ENCODE measurements at places on chromosomes 2 and 18.

DNA sequence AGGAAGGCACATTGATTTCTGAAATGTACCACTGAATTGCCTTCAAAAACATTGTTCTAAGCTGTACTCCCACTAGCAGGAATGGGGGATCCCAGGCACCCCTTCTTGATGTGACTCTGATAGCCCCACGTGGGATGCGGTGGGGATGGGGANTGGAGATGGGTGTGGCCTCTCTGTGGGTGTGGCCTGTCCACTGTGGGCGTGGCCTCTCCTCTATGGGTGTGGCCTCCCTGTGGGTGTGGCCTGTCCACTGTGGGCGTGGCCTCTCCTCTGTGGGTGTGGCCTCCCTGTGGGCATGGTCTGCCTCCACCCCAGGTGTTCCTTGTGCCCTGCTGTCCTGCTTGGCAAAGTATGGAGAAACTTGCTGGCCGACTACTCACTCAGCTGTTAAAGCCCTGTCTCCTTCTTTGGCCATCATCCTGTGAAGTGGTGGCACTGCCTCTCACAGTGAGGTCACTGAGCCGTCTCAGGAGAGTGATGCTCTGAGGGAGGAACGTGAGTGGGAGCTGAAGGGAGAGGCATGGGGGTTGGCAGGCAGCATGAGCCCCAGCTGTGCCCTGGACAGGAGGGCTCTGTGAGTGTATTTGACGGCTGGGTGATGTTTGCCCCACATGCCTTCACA, 6.7 kb upstream of the PARD6G start:
- no peak for DNase-seq

- DNase-seq, result no peak
These were observed 684.3 kb downstream of the KCNJ3 start for GRCh38 chr2:155382776-155383175.

DNA sequence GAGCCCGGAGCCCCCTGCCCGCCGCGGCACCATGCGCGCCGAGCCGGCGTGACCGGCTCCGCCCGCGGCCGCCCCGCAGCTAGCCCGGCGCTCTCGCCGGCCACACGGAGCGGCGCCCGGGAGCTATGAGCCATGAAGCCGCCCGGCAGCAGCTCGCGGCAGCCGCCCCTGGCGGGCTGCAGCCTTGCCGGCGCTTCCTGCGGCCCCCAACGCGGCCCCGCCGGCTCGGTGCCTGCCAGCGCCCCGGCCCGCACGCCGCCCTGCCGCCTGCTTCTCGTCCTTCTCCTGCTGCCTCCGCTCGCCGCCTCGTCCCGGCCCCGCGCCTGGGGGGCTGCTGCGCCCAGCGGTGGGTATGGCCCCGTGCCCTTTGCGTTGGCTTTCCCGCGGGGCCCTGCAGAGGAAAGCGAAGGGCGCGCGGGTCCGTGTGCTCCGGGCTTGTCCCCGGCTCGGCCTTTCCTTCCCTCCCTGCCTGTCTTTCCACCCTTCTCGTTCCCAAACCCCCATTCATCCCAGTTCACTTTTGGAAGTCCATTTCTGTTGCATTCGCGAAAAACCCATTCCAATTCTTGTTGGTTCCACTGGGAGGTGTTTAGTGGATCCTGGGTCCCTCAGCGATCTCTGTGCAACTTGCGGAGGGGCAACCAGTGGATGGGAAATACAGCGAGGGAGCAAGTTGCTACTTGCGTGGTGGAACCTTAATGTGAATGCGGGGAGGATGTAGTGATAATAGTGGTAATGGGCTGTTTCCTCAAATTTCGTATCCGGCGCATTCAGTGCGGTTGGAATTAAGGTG, 599 bp downstream of the ADAM23 start:
- peak; percentile 20 for DNase-seq

DNA sequence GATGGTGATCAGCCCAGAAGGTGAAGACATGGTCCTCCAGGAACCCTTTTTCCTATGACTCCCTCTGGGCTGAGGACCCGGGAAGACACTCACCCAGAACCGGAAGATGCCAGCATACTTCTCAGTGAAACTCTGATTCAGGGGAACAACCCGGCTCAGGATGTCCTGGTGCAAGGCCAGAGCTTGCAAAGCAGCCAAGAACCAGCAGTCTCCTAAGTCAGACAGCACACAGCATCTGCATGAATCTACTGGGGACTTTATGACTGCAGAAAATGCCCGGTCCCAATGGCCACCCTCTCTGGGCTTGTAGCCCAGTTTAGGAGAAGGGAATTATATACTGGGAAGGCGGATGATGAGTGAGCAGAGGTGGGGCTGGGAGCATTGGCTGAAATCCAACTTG, 15.3 kb downstream of the CAPN14 start:
- no peak for DNase-seq

DNA sequence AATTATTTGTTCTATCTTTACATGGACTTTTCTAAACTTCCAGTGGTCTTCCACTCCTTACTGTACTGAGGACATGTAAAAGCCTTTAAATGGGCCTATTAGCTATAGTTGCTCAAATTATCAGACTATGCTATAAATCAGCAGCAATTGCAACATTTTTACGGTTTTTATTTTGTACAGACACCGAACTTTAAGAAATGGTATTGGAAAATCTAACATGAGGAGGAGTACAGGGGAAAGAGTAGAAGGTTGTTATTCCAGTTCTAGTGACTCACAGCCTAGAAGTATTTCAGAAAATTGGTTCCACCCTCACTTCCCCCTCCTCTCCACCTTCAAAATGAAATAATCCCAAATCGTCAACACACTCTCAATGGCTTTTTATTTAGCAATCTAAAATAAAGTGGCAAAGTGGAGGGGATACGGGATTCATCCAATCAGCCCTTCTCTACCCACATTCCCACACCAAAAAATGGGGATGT, 1.1 kb downstream of the NCKAP1 start:
- DNase-seq, result no peak

GRCh38 chr2:65545837-65546805, 113.7 kb upstream of the SPRED2 start:
- no peak for DNase-seq

DNA sequence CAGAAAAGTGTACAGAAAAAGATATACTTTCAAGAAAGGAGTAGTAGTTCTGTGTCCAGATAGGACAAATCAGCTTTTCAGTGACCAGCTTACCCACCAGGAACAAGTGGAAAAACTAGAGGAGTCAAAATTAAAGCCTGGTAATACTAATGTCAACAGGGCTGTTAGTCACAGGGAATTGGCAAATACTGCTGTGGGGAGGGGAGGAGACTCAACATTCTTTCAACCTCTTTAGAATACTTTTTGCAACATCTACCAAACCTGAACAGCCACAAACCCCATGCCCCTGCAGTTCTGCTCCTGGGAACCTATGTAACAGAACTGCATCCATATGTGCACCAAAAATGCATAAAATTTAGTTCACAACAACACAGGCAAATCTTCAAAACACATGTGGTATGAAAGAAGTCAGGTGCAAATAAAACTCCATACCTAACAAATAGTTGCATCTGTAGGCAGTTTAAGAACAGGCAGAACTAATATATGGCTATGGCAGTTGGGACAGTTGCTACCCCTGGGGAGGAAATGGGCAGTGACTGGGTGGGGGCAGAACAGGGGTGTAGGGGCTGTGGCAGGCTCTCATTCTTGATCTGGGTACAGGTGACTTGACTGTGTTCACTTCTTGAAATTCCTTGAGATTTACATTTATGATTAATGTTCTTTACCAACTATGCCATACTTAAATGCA, 9.7 kb downstream of the CMPK2 start:
- DNase-seq, result no peak

GRCh38 chr2:74458938-74459363, 713 bp downstream of the WBP1 start:
- DNase-seq, result no peak

- DNase-seq, result no peak
These were observed 121.9 kb downstream of the CACNB4 start for GRCh38 chr2:151976945-151977353.

DNA sequence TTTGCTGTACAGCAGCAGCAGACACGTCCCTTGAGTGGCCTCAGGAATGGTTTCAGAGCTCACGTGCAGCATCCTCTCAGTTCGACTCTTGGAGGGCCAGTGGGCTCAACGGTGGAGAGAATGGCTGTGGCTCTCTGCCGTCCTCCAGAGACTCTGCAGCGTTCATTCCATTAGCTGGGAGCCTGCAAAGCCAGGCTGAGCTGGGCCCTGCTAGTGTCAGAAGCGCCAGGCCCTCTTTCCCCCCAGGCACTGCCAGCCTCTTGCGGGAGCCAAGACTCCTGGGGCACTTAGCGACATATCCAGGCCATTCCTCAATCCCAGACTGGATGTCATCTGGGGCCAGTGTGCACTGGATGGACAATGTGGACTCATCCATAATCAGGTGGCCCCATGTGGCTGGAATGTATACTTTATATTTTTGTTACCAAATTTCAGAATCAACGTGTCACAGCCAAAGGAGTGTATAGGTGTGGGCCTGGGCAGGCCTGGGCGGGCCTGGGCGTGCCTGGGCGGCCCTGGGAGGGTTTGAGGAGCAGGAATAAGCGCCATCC, 125.1 kb upstream of the EPAS1 start:
- no peak for DNase-seq

GRCh38 chr2:65620524-65620923, 188.1 kb upstream of the SPRED2 start:
- DNase-seq, result no peak

- DNase-seq, result no peak
These were observed 52.0 kb downstream of the FEZ2 start for GRCh38 chr2:36545871-36546416.

All from neural crest cell (in vitro differentiated cells).